AG20443 (cell line): ENCODE measurements at places on chromosomes 5 and 9.

DNA sequence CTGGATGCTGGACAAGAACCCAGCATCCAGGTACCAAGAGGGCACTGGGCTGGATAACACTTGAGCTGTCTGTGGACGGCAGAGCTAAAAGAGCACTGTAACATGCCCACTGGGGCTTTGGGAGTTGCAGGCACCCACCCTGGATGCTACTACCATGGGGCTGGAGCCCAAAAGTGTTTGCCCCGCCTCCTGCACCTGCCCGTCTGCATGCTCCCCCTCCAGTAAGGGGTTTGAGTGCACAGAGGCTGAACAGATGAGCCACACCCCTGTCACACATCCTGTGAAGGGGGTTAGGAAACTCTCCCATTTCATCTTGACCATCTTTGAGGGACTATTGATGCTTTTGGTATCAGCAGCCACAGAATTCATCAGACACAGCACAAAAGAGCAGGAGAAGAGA lies 69.0 kb downstream of the LIX1 start:
- DNase-seq, result no peak

DNA sequence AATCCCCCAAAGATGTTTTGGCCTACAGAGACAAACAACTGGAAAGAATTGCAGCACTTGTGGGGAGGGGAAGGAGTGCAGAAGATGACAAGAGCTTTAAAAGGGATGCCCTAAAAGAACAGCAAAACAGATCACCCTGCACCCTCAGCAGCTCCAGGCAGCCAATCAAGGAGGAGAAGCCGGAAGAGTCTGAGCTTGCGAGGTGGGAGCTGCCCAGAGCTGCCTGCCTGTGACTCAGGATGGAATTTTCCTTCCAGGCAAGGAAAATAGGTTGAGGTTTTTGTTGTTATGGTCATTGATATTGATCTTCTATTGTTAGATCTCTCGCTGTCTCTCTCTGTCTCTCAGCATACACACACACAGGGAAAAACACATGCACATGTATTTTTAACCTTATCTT lies 70.3 kb upstream of the MAP1B start:
- DNase-seq, result peak; percentile 59

DNA sequence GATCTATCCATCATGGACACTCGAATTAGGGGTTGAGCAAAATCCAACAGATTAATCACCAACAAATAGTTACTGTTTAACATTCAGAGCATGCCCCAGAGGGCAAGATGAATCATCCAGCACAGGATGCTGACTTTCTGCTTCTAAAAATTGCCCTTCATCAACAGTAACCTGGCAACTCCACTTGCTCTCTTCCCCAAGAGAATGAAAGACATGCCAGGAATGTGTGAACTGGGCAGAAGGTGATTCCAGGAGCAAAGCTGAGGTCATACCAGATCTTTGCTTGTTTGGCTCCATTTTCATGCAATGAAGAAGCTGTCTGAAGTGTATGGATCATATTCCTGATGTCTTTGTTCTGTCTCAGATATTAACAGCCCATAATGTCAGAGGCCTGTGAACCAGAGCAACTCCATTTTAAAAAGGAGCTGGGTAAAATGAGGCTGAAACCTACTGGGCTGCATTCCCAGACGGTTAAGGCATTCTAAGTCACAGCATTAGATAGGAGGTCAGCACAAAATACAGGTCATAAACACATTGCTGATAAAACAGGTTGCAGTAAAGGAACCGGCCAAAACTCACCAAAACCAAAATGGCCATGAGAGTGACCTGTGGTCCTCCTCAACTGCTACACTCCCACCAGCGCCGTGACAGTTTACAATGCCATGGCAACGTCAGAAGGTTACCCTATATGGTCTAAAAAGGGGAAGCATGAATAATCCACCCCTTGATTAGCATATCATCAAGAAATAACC lies 2.5 kb upstream of the ZNF367 start:
- peak; percentile 83 for DNase-seq

DNA sequence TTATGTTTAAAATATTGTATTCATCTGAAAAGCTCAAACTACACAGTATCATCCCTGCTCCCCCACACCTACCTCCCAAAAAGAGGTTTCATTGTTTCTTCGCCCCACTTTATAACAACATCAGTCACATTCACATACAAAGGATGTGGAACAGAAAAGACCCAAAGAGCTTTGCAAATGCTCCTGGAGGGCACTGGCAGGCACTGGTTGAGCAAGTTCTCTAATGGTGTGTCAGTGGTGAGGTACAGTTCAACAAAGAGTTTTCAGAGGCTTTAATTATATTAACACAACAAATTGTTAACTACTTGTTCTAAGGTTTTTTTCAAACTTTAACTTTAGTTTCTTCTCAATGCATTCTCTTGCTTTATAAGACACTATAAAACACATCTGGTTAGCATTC lies 54.1 kb upstream of the ECM2 start:
- DNase-seq, result no peak

DNA sequence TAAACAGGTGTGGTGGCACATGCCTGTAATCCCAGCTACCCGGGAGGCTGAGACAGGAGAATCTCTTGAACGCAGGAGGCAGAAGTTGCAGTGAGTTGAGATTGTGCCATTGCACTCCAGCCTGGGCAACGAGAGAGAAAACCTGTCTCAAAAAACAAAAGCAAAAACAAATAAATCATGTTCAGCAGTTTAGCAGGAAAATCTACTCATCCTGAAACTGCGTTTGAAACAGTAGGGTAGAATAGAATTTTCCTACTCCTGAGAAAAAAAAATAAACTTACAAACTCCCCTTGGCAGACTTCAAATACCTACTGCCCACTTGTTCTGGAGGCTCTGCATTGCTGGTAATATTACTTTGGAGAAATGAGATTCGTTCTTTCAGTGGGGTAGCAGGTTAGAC lies 367.7 kb downstream of the GADD45G start:
- DNase-seq, result no peak
